Activated T-cell treated with anti-CD3 and anti-CD28 coated beads for 24 hours (primary cell): ENCODE measurements at places on chromosomes 6 and 20.

DNA sequence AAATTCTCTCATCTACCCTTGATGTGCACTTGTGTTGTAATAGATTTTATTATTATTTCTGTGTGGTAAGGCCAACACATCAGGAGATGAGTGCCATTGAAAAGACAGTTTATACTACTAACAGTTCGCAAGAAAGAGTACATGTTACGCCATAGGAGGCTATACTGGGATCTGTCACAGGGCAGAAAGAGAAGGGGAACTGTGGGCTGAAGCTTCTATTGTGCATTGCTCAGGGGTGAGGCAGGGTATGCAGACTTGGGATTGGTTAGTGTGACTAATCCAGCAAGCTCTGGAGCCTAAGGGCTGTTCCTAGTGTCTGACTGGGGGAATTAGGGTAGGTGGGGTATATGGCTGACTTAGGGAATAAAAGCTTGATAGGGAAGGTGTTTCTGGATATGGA lies 50.9 kb downstream of the GPR63 start:
- DNase-seq, result no peak

- DNase-seq, result no peak
Observed at GRCh38 chr6:76792394-76792793, 670.9 kb downstream of the HTR1B start.

DNA sequence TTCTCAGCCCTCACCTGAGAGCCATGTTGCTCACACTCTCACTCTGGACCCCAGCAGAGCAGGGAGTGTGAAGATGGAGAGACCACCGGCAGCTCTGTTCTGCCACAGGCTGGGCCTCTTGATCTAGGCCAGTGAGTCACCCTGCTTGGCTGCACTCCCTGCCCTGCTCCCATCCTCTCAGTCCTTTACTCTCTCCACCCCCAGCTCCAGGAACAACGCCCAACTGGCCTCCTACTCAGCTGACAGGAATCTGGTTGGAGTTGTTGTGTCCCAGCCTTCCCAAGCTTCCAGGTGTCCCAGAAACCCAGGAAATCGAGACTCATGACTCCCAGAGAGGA lies at the start of gene PSORS1C1:
Gene PSORS1C1 (plus strand): TSS at position 260 of the 338 bp plus-strand sequence. CDS start 14,833 bp downstream, outside the sequence.
- no peak for DNase-seq

DNA sequence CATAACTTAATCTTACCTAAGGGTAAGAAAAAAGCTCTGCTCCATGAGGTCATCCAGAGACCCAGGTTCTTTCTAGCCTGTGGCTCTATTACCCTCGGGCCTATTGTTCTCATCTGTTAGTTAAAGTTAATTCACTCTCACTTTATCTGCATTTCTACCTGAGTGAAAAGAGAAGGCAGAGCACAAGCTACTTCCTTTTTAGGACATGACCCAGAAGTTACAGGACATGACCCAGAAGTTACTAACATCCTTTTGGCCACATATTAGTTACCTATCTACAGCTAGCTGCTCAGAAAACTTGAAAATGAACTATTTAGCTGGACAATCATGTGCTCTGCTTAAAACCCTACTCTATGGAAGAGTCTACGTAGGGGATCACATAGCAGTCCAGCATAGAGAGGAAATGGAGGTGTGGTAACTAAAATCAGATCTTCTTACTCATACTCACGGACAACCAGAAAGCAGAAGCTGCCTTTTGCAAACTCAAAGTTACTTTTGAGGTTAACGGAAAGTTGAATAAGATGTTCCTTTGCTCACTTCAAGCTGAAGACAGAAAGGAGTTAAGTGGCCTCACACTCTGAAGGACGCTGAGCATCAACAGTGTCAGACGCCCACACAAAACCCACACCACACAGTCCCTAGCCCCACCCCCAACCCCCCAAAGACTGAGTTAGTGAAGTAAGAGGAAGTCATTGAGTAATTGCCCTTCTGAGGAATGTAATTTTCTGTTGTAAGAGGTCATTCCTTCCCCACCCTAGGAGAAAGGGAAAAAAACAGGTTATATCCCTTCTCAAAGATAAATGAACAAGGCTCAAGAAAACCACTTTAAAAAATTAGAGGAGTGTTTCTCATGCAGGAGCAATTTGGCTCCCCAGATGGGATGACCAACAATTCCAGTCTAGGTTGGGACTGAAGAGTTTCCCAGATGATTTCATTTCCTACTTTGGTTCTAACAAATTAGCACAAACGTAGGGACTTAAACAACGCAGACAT lies 45.9 kb upstream of the TAB2 start:
- DNase-seq, result peak; percentile 56

GRCh38 chr20:38181971-38182370 lies 16.9 kb upstream of the TGM2 start:
- DNase-seq, result no peak

DNA sequence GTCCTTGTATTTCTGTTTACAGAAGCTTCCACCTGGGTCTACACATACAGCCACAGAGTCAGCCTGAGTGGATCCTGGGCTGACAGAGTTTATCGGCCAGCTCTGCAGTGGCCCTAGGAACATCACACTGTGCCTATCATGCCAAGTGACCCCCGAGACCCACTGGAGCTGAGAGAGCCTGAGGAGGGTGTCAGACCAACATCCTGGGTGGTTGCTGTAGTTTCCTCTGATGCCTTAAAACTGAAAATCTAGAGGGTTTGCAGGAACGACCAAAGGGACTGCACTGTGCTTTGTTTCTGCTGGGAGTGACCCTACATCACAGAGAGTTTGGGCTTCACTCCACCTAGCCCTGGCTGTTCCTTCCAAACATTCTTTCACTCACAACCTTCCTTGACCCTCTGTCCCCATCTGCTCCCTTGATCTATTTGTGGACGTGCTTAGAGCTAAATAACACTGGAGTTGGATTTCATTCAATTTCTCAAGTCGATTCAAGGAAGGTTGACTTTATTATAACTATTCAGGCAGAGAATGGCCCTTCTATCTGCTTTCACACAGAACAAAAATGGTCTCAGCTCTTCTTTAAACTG lies 18.1 kb downstream of the MYLK4 start:
- DNase-seq, result no peak

DNA sequence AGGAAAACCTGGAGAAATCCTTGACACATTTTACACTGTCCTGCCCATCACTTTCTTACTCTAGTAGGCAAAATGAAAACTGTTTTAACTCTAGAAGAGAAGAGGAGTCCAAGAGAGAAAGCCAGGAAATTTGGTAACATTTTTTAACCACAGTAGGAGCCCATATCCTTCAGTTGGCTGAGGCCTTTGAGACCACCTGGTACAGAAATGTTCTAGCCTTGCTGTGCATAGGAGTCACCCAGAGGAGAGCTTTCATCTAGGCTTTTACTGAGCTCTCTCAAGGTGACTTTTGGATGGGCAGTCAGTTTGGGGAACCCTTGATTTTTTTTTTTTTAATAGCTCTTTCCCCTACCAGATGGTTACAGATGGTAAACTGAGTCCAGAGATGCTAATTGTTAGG lies 25.0 kb downstream of the LRRN4 start:
- DNase-seq, result no peak

GRCh38 chr20:10217721-10218410 lies 764 bp upstream of the SNAP25 start:
- DNase-seq, result no peak

DNA sequence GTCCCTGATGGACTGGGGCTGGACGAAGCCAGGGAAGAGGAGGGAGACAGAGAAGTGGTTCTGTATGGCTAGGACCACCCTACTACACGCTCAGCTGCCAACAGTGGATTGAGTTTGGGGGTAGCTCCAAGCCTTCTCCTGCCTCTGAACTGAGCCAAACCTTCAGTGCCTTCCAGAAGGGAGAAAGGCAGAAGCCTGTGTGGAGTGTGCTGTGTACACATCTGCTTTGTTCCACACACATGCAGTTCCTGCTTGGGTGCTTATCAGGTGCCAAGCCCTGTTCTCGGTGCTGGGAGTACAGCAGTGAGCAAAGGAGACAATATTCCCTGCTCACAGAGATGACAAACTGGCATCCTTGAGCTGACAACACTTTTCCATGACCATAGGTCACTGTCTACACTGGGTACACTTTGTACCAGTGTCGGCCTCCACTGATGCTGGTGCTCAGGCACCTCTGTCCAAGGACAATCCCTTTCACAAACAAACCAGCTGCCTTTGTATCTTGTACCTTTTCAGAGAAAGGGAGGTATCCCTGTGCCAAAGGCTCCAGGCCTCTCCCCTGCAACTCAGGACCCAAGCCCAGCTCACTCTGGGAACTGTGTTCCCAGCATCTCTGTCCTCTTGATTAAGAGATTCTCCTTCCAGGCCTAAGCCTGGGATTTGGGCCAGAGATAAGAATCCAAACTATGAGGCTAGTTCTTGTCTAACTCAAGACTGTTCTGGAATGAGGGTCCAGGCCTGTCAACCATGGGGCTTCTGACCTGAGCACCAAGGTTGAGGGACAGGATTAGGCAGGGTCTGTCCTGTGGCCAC lies 11.3 kb upstream of the RBCK1 start:
- DNase-seq, result no peak

- DNase-seq, result no peak
Observed at GRCh38 chr20:53734006-53734688, 140.5 kb upstream of the ZNF217 start.

GRCh38 chr6:4967301-4968030 lies 36.4 kb downstream of the RPP40 start:
- no peak for DNase-seq

- DNase-seq, result no peak
Observed at GRCh38 chr6:142262231-142262630, 39.6 kb upstream of the ADGRG6 start.

- DNase-seq, result no peak
Observed at GRCh38 chr6:97963193-97963592, 680.2 kb upstream of the MMS22L start.

GRCh38 chr6:147180926-147181325 lies 23.3 kb upstream of the STXBP5 start:
- no peak for DNase-seq

DNA sequence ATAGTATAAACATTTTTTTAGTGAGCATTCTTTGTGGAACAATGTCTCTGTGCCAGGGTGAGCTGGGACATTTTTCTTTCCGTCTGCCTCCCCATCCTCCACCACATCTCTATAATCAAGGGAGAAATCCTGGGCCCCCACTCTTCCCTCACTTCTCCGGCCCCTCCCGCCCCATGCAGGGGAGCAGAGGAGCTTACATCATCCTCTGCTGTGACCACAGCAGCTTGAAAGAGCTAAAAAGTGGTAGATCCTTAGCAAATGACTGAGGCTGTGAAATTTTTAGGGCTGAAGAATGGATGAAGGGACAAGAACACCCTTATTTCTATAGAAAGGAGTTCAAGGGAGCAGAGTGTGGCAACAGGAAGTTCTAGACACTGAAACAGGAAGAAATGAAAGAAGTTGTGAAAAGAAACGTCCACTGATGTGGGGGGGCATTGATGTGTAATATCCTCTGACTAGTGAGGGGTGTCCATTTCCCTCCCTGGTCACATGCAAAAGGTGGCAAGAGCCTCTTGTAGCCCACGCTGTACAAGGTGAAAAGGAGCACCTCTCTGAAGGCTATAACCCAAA lies 380.3 kb upstream of the JARID2 start:
- no peak for DNase-seq

- no peak for DNase-seq
Observed at GRCh38 chr20:34586488-34587163, 28.1 kb downstream of the MAP1LC3A start.

DNA sequence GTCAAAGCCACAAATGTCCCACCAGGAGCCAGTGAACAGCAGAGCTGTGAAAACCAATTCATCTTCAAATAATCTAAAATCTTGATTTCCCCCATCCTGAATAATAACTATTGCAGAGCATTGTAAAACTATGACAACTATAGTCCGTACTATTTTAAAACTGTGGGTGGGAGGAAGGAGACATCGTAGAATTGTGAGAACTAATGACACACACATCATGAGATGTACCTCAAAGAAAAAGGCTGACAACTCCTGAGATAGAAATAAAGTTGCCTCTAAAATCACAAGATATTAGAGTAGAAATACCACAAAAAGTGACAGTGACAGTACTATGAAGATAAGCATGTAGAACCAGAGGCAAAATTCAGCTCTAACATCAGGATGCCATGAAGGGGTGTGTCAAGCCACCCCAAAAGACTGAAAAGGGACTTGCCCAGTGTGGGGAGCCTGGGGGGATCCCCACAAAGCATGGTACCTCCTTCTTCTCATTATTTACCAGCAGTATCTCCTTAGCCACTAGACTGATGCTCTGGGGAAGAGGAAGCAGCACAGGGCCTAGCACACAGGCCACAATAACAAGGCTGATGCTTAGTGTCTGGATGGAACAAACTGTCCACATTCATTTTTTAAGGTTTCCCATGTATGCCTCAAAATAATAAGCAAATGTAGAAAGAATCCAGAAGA lies 13.4 kb downstream of the NAPB start:
- DNase-seq, result no peak

GRCh38 chr6:5034328-5034727 lies 30.5 kb upstream of the RPP40 start:
- DNase-seq, result no peak

- DNase-seq, result no peak
Observed at GRCh38 chr20:50472693-50473664, 37.2 kb upstream of the PTPN1 start.

- DNase-seq, result no peak
Observed at GRCh38 chr20:24425523-24426135, 43.8 kb upstream of the SYNDIG1 start.

DNA sequence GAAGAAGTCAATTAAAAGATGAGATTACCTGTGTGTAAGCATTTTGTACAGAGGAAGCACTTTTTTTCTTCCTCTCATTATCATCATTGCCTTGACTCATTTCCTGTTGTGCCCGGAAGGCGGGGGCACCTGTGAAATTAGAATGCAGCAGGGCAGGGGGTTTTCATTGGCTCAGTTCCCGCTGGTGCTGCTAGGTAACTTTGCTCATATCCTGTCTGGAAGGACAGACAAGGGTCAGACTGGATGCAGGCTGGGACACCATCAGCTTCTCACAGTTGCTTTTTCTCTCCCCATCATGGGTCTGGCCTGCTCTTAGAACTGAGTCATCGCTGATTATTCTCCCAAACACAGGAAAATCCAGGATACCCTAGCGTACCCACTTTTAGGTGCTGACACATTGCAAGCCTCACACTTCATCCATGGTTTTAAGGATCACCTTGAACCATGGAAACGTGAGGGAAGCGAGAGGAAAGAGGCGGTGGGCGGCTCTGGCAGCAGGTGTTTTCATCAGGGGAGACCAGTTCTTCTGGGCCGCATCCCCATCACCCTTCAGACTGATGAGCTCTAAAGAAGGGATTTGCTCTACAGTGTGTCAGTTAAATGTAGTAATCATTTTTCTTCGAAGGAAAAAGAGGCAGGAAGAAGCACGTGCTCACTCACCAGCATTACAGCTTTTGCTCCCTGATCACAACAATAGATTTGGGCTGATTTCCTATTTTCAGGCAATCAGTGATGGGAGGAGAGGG lies 195.7 kb upstream of the SASH1 start:
- DNase-seq, result peak; percentile 45

GRCh38 chr6:107550241-107550840 lies 60.4 kb downstream of the SOBP start:
- DNase-seq, result no peak

DNA sequence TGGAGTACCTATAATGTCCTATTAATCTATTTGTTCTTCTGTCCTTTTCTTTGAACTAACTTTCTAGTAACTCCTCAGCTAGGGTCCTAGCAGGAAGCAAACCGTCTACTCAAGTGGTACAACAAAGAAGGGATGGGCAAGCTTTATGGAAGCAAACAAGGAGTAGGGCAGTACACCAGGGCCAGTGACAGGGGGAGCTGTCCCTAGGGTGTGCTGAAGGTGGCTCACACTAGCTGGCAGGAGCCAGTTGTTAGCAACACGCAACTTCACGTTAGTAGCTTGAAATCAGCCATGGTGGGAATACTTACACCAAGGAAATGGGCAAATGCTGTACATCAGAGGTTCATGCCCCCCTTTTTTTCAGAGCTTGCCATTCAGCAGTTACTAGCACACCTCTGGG lies 74.0 kb upstream of the EYA2 start:
- DNase-seq, result no peak
